ENCODE measurements at places on chromosomes 1 and 21.

- DNase-seq, result no peak
These were observed 12.7 kb downstream of the LCK start for GRCh38 chr1:32263744-32264143.

- no peak for DNase-seq
These were observed 120.7 kb upstream of the JUN start for GRCh38 chr1:58904299-58905125.

DNA sequence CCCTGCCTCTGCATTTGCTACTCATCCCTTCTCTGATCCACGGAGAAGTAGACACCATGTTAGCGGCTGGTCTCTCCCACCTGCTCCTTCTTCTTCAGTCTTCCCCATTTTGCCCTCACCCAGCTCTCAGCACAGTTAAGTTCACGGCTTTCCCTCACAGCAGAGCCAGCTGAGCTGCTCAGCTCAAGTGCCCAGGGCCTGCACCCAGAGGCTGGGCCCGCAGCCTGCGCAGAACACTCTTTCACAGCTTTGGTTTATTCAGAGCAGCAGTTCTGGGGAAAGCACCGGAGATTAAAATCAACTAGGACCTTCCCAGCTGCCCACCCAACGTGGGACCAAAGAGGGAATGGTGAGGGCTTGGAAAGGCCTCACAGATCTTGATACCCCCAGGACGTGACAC lies 38.3 kb upstream of the RGS16 start:
- DNase-seq, result no peak

- no peak for DNase-seq
These were observed 62.3 kb upstream of the COL24A1 start for GRCh38 chr1:86218859-86219258.

DNA sequence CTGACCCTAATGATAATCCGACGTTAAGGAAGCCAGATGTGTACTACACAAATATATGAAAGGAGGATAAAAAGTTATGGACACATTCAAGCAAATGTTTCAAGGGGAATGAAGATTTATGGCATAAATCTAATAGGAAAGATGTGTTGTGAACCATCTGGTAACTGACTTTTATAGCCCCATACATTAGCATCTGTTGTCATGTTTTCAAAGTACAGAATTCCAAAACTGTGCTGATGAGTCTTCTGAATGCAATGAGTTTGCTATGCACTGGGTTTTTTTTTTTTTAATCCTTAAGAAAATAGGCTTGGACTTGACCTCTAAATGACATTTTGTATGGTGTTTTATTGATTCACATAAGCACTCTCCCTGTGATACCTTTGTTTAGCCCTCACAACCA lies 158.5 kb upstream of the ESRRG start:
- DNase-seq, result no peak

Measured in upper lobe of right lung (tissue), 1 donor.